Activated naive CD4-positive, alpha-beta T cell treated with Interleukin-2 at 50 U/mL for 16 hours (primary cell): ENCODE measurements at places on chromosomes 16 and 17.

- no peak for DNase-seq
Measured at GRCh38 chr17:63529711-63530556, 6.8 kb downstream of the KCNH6 start.

- no peak for DNase-seq
Measured at GRCh38 chr16:57115514-57116182, 23.3 kb downstream of the CPNE2 start.

DNA sequence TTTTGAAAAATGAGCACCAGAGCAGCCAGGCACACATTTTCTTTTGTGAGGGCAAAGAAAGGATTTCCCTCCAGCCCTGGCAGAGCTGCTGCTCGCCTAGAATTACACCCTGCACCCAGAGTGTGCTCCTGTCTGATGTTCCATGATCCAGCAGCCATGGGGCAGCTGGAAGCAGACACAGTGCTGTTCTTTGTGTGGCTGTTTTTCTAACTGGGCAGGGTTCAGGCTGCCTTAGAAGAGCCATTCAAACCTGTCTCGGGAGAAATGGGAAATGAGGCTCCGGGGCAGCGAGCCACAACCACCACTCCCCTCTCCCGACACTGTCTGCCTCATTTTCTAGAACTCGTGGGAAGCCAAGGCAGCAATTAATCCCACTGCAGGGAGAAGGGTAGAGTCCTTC lies 28.9 kb downstream of the LITAF start:
- no peak for DNase-seq

DNA sequence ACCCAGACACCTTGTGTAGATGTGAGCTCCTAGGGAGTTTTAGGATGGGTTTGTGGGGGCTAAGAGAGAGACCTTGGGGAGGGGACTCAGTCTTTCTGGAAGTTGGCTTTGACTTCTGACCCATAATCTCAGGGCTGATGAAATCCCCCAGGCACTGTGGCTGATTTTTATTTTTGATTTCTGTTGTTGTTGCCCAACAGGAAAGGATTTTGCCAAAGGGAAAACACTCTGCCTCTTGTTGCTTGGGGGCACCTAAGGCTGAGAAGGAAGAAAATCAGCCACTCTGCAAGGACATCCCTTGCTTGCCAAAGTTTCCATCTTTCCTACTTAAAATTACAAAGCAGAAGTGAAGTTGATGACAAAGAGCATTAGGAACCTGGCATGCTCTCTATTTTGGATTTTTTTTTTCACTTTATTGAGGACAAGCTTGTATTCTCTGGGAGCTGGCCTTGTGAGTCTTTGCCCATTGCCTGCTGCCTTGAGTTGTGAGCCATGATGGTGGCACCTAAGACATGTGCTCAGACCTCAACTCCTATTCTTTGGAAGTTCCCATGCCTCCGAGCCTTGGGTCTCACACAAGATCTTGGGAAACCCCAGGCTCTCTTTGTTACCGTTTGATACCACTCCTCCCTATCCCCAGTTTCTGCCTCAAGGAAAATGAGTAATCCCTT lies 3.2 kb upstream of the C1QTNF1 start:
- DNase-seq, result no peak

DNA sequence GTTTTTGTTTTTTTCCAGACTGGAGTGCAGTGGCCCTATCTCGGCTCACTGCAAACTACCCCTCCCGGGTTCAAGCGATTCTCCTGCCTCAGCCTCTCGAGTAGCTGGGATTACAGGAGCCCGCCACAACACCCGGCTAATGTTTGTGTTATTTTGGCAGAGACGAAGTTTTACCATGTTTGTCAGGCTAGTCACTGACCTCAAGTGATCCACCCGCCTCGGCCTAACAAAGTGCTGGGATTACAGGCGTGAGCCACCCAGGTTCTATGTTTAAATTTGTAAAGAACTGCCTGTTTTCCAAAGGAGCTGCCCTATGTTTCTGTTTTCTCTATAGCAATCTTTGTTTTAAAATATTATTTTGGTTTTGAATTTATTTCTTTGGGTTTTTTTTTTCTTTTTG lies 13.8 kb upstream of the C16orf87 start:
- DNase-seq, result no peak

GRCh38 chr16:77805398-77805797 lies 17.0 kb downstream of the VAT1L start:
- DNase-seq, result no peak

GRCh38 chr17:48492401-48493298 lies 38.2 kb downstream of the HOXB1 start:
- peak; percentile 70 for DNase-seq
